ENCODE measurements at places on chromosomes 7 and 10.

GRCh38 chr7:27191161-27191731 lies 6.2 kb upstream of the HOXA11 start:
- no peak for DNase-seq

GRCh38 chr10:68668231-68668630 lies 52.8 kb upstream of the CCAR1 start:
- DNase-seq, result no peak

- DNase-seq, result no peak
Observed at GRCh38 chr10:85317827-85318226, 989.4 kb downstream of the CCSER2 start.

DNA sequence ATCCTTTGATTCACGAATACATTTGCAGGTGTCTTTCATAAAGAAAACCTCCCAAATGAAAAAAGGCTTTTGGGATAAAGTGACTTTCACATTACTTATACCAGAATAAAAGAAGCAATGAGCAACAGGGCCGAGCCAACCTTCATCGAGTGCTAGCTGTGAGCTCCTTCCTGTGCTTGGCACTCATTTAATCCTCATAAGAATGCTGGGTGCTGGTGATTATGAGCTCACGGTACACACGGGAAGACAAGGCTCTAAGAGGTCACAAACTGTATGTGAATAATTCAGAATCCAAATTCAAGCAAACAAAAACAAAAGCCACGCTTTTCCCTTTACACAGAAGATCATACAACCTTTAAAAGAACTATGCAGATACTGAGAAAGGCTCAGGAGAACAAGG lies 156.2 kb downstream of the COBL start:
- no peak for DNase-seq

DNA sequence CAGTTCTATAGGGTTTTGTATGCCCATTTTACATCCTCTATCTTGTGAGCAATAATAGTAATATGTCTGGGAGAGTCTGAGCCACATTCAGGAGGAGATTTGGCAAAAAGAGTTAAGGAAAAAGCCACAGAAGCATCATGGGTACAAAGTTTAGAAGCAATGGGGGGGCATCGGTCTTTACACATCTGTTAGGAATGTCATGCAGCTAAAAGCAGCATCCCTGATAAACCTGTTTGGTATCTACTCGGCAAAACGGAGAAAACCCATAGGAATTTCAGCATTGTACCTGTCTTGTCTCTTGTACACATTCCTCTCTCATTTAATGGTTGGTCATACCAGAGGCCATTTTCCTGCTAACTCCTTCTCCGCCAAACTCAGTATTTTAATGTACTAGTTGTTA lies 12.5 kb upstream of the HERPUD2 start:
- DNase-seq, result no peak

DNA sequence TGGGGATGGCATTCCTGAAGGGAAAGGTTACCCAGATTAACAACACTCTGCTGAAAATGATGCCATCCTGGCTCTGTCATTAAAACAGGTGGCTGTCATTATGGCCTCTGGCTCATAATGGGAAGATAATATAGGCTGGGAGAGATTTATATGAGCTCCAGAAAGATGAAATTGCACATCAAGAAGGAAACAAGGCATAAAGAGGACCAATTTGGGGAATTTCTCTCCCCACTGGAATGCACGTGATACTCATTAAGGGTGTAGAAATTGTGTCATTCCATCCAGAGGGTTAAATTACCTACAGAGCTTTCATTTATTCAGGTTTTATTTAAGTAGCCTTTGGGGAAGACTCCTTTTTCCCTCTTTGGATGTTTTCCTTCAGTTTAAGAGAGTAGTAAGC lies 71.6 kb upstream of the CELF2 start:
- no peak for DNase-seq

DNA sequence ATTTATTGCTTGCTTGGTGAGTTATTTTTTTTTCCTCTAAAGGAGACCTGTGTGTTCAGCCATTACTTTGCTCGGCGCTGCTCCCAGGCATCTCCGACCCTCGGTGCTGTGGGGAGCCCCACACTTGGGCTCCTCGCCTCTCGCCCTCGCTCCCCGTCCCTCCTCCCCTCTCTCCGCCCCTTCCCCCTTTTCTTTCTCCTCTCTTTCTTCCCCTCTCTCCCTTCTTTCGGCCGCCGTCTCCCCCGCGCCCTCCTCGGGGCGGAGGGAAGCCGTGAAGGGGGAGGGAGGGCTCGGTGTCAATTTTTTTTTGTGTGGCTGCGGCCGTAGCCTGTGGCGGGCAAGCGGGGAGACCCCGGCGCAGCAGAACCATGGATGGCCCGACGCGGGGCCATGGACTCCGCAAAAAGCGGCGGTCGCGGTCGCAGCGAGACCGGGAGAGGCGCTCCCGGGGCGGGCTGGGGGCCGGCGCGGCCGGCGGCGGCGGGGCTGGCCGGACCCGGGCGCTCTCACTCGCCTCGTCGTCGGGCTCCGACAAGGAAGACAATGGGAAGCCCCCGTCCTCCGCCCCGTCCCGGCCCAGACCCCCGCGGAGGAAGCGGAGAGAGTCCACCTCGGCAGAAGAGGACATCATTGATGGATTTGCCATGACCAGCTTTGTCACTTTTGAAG lies 1.1 kb downstream of the AUTS2 start:
- DNase-seq, result no peak

GRCh38 chr10:114380060-114380459 lies 24.2 kb downstream of the AFAP1L2 start:
- no peak for DNase-seq

GRCh38 chr10:119518936-119519335 lies 23.6 kb downstream of the RGS10 start:
- no peak for DNase-seq

GRCh38 chr7:1707756-1708595 lies 37.9 kb downstream of the ELFN1 start:
- DNase-seq, result no peak

DNA sequence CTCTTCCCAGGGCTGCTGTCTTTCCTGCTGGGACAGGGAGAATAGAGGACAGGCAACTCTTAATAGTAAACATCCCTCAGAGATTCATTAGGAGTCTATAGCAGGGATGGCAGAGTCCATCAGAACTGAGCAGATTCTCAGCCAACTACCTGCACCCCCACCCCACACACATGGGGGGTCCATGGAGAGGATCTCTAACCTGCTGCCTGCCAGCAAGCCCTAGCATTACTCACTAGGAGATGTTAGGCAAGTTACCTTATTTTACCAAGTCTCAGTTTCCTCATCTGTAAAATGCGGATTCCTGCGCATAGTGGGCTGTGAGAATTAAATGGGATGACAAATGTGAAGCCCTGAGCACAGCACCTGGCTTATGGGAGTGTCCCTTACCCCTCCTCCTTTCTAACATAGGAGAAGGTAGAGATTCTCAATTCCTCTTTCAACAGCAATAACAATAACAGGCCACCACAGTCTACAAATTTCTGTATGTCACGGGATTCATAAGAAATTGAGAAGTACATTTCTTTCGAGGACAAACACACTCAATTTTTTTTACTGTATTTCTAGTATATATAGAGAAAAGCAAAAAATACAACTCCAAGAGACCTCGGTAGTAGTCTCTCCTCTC lies 23.8 kb upstream of the WDR11 start:
- no peak for DNase-seq

GRCh38 chr7:1664711-1665548 lies 5.1 kb upstream of the ELFN1 start:
- no peak for DNase-seq

DNA sequence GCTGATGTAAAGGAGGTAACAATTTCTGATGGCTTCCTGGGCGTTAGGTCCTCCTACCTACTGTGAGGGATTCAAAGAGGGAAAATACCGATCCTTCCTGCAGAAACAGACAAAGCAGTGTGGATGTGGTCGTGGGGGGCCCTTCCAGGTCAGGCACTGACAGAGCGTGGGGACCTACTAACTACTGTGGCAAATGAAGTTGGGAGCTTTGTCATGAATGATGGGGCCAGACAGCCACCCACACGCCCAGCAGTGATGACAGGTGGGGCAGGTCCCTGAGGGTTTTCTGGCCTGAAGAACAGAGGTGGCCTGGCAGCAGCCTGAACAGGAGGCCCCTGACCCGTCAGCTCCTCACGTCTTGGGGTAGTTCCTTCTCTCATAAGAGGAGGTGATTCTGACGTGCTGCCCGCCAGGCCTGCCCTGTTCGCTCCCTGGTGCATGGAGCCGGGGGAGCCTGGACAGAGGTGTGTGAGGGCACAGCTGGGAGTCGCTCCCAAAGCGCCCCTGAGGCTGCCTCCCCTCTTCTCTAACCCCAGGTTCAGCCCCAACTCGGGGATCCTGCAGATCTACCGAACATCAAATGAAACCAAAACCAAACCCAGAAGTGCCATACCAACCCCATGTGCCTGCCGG lies 4.2 kb downstream of the ATP6V0E2 start:
- DNase-seq, result no peak

DNA sequence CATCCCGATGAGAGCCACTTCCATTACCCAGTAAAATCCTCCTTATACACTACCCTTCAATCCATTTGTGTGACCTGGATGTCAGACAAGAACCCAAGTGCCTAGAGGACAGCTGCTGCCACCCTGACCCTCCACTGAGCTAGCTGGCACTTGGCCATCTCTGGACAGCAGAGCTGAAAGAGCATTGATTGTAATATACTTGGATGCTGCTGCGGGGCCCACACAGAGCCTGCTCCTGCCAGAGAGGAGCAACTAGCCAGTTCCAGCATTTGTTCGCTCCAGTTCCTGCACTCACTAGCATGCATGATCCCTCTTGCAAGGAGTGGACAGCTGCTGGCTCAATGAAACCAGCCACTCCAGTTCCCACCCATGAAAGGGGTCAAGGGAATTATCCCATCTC lies 8.4 kb upstream of the TMEM254 start:
- DNase-seq, result no peak

- DNase-seq, result no peak
Observed at GRCh38 chr10:90394311-90394710, 463.5 kb downstream of the HTR7 start.

- no peak for DNase-seq
Observed at GRCh38 chr7:57425239-57425944, 24.6 kb upstream of the ZNF716 start.

DNA sequence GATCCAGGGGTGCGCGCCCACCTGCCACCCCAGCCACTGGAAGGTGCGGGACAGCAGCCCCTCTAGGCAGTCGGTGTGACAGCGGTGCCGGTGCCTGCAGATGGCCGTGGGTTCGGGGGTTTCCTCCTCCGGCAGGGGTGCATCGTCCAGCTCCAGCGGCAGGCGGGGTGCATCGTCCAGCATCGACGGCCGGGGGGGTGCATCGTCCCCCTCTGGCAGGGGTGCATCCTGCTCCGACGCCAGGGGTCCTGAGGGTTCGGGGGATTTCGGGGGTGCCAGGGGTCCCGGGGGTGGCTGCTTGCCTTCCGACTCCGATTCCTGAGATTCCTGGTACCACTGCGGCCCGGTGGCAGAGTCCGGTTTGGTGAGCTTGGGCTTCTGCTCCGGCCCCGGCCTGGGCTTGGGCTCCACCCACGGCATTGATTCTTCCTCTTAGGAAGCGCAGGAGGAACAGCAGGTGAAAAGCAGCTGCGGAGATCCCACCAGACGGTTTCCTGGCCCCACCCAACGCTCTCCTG lies 90.2 kb upstream of the RAB18 start:
- DNase-seq, result no peak

DNA sequence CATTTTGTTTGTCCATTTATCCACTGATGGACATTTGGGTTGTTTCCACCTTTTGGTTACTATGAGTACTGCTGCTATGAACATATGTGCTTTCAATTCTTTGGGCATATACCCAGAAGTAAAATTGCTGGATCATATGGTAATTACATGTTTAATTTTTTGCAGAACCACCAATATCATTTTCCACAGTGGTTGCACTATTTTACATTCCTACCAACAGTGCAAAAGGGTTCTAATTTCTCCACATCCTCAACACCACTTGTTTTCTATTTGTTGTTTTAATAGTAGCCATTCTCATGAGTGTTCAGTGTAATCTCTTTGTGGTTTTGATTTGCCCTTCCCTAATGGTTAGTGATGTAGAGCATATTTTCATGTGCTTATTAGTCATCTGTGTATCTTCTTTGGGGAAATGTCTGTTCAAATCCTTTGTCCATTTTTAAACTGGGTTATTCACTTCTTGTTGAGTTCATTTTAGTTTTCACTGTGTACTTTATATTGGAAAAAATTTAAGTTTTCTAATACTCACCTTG lies 101.9 kb downstream of the HIBADH start:
- peak; percentile 23 for DNase-seq

DNA sequence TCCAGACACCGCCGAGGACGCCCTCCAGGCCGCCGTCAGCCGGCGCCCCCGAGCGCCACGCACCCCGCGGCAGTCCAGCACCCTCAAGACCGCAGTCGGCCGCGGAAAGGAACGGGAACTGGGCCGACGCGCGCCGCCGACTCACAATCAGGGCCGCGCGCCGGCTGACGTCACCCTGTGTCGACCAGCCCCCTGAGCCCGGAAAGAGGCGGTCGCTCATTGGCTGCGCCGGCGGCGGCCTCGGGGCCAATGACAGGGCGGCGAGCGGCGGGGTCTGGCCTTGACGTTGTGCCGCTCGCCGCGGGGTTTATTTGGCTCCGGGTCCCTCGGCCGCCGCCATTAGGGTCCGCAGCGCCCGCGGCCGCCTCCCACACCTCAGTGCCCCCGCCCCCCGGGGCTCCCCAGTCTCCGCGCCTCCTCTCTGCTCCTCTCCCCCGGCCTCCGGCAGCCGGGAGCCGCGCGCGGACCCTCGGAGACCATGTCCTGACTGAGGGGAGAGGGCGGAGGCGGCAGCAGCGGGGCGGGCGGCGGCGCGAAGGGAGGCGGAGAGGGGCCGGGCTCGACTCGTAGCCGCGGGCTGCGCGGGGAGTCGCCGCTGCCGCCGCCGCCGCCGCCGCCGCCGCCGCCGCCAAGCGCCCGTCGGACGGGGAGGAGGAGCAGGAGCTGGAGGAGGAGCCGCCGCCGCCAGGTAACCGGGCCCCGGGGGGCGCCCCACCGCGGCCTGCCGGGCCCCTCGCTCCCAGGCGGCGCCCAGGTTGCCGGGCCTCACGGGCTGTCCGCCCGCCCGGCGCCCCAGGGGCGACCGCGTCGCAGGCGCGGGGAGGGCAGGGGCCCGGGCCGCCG lies 25.1 kb upstream of the ZRANB1 start:
- DNase-seq, result peak; percentile 70
